NCI-H146 (cell line): ENCODE measurements at places on chromosomes 2 and 18.

DNA sequence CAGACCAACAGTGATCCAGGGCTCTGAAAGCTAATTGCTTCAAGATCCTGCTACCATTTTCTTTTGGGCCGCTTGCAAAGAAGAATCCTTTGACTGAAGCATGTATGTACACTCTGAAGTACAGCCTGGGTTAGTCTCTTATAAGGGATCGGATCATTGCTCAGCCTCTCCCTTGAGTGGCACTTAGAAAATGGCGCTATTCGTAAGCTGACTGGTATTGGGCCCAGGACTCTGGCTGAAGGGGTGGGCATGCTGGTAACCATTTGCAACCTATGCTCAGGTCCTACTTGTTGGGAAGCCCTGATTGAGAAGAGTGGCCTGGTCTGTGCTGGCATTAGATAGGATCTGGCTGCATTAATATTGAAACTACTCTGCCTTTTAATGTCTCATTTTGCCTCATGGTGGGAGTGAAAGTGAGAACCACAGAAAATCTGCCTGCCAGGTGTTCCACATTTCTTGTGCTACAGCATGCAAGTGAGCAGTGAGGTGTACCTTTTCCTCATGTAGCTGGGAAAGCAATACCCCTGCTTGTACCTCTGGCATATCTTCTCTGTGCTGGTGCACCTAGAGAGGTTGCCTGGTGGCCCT lies 661 bp upstream of the MGAT5 start:
- no peak for DNase-seq

DNA sequence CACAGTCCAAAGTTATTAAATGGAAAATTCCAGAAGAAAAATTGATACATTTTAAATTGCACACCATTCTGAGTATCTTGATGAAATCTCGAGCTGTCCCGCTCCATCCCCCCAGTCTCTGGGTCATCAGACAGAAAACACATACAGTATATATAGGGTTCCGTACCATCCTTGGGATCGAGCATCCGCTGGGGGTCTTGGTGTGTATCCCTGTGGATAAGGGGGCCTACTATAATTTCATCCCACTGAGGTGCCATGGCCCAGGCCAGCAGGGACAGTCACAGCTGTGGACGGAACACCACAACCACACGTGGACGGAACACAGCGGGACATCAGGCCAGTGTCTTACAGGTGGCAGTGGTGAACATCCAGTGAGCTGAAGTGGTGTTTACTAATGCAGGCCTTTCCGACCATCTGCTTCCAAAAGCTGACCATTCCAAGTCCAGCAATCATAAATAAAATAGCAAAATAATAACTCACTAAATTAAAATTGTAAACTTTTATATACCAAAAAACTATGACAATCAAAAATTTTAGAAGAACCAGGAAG lies 14.0 kb downstream of the TWIST2 start:
- no peak for DNase-seq

GRCh38 chr18:44548291-44549221 lies 132.1 kb upstream of the SETBP1 start:
- no peak for DNase-seq

DNA sequence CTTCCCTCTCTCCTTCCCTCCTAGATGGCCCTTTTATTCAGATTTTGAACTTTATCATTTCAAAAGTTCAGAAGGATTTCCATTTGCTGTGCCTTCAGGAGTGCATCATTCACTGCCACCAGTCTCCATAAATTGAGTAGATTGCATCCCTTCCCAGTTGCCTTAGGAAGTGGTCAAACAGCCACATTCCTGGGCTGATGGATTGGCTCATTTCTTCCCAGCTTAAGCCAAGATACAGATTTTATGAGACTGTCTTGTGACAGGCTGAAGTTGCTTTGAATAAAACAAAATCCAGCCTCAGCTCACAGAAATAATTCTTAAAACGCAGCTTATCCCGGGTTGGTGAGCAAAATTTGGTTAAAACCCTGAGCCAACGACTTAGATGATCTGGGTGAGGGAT lies 9.8 kb downstream of the NRP2 start:
- DNase-seq = no peak

DNA sequence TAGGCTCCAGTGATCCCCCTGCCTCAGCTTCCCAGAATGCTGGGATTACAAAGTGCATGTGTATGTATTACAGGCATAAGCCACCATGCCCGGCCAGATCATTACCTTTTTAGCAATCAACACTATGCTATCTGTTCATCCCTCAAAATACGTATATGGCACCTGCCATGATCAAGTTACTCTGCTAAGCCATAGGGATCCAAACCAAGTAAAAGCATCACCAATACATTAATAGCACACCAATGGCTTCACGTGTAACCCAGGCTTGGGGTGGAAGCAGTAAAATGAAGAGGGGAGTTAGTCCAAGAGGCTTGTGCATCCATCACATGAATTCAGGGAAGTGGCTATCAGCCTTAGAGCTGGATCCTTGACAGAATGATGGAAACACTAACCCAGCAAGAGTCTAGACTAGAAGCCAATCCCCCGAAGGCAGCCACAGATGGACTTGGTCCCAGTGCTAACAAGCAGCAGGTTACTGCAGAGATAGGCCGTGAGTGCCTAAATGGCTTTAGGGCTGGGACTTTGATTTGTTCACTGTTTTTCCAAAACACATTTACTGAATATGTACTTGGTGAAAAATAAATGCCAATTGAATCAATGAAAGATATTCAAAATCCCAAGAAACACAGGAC lies 11.3 kb downstream of the HDLBP start:
- no peak for DNase-seq

- DNase-seq = peak; percentile 28
These were observed 1278.5 kb upstream of the ZEB2 start for GRCh38 chr2:145798419-145798818.

- no peak for DNase-seq
These were observed 7.3 kb upstream of the LMAN2L start for GRCh38 chr2:96747061-96747617.

- no peak for DNase-seq
These were observed 198.8 kb downstream of the IRS1 start for GRCh38 chr2:226600802-226601201.

- no peak for DNase-seq
These were observed 180.3 kb downstream of the TFCP2L1 start for GRCh38 chr2:121104721-121105141.

- DNase-seq = no peak
These were observed 1263.4 kb downstream of the DSC3 start for GRCh38 chr18:29779096-29779495.

DNA sequence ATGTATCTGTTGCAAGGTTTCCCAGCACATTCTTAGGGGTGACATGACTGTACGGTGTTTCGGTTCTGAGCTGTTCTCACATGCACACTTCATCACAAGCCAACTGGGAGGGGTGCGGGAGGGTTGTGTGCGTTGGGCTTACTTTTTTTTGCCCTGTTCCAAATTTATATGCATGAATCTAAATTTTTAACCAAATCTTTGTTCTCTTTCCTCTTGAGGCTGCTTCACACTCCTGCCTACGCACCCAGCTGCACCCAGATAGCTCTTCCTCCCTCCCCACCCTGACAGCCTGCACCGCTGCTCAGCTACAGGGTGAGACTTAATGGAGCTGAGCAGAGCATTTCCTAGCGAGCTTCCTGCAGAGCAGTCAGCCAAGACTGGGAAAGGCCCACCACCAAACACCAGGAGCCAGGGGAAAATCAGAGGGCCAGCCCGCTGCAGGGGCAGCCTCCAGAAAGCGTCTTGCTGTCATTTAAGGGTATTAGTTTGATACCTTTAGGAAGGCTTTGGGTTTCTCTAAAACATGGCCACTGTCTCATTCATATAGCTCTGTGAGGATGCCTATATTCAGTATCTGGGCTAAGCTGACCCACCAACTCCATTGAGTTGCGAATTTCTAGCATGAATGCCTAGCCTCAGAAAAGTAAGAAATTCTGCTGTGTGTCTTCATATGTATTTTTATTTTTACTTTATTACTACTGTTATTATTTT lies 84.5 kb downstream of the POU3F3 start:
- DNase-seq = no peak

DNA sequence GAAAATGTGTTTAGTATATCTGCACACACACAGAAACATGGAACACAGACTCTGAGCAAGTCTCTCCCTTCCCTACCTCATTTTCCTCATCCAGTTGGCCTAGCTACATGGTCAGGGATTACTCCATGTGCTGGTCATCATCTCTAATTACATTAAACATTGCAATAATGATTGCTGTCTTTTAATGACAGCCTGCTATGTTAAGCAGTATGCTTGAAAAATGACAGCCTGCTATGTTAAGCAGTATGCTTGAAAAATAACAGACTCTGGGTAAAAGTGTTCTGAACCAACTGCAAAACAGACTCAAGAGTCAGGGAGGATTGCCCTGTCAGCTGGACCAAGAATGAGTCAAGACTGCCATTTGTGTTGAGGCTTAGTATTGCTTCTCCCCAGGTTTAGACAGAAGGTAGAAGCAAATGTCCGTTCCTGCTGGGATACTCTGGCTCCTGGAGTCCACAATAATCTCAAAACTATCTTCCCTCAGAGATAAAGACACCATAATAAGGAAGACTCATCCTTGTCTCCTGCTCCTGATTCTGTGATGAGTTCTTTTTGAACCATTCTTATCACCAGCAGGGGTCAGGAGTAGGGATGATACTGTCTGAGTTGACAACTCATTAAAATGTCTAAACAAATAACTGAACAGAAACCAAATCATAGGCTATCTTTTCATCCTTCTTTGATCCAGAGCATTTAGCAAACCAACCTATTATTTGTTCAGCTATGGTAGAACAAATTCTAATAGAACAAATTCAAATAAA lies 57.7 kb downstream of the CCDC93 start:
- no peak for DNase-seq

GRCh38 chr2:110116033-110116710 lies 550 bp upstream of the MALL start:
- DNase-seq = no peak

- DNase-seq = no peak
These were observed 18.0 kb downstream of the MBP start for GRCh38 chr18:77114415-77115191.

- DNase-seq = no peak
These were observed 162.0 kb upstream of the GULP1 start for GRCh38 chr2:188129677-188130076.

GRCh38 chr2:138829326-138829919 lies 49.2 kb upstream of the NXPH2 start:
- peak; percentile 84 for DNase-seq

GRCh38 chr2:83238111-83238510 lies 1221.0 kb downstream of the SUCLG1 start:
- no peak for DNase-seq

DNA sequence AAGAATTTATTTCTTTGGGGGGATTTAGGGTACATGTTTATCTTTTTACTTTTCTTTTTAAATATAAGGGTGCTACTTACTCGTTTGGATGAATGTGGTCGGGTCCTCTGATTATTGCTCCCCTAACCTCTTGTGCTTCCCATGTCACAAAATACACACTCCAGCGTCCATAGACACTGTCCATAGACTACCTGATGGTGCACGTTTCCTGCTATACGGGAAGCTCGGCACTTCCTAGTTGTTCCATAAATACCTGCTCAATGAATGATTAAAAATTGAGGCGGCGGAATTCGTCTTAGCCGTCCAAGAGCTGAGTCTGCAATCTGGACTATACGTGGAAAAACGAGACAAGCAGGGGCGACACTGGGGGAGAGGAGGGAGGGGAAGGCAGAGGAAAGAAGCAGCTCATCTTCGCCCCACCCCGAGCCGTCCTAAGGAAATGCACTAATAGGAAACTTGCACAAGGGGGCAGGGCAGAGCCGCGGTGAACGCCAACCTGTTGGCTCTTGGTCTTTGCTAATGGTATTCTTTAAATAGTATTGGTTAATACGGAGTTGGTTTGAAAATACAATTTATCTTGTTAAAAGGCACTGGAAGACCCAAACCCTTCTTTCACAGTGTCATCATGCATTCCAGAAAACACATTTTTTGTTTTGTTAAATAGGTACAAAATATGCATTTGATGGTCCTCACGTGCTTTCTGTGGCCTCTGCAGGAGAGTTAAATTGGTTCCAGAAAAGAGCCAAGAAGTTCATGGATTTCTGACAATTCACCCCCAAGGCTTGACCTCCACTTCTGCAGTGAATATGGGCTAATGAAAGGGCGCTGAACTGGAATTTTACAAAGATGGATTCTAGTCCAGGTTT lies 73.0 kb upstream of the KCTD1 start:
- peak; percentile 34 for DNase-seq

GRCh38 chr2:120883607-120884440 lies 148.2 kb downstream of the GLI2 start:
- no peak for DNase-seq

DNA sequence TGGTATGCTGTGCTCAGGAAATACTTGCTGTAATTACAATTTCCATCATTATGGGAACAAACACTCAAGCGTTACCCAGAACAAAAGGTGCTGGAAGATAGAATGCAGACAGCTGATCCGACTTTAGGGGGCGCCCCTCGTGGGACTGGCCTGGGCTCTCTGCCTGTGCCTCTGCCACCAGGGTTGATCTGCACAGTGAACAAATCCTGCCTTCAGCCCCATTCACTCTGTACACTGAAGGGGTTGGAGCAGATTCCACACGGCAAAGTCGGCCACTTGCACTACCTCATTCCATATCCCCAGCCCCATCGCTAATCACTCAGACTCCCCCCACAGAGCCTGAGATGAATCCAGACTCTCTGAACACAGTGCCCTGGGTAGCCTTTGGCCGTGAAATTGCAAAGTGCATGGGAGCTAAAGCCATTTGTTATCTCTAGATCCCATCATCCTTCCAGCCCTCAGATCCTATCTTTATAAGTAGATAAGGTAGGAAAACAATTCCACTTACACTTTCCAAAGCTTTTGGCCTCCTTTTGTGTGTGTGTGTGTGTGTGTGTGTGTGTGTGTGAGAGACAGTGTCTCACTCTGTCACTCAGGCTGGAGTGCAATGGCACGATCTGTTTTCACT lies 69.3 kb downstream of the INPP5D start:
- DNase-seq = no peak

GRCh38 chr2:120496759-120497158 lies 150.8 kb downstream of the INHBB start:
- DNase-seq = no peak

- DNase-seq = no peak
These were observed 228.6 kb downstream of the SATB2 start for GRCh38 chr2:199228887-199229819.

DNA sequence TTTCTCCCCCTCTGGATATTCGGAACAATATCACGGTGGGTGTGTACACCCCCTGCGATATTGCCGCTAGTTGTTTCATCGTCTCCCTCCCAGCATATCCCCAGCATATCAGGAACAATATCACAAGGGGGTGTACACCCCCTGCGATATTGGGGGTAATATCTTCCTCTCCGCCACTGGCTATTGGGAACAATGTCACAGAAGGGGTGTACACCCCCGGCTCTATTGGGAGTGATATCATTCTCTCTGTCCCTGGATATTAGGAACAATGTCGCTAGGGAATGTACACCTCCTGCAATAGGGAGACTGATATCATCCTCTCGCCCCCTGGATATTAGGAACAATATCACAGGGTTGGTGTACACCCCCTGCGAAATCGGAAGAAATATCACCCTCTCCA lies 1932.0 kb downstream of the SUCLG1 start:
- no peak for DNase-seq

DNA sequence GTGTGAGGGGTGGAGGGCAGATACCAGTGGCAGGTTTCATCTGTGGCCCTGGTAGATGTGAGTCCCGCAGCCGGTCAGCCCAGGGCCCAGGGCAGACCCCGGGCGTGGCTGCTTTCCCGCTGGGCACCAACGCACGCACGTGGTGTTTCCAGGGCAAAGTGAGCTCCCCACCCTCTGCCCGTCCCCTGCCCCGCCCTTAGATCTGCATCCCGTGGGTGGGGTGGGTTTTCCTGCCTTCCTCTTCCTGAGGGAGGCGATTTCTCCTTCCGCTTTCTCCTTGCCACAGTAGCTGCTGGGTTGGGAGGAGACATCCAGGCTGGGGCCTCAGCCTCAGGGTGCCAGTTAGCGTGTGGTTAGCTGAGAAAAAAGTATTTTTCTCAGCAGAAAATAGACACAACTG lies 49.6 kb downstream of the ODC1 start:
- no peak for DNase-seq
